ENCODE measurements at places on chromosomes 13 and 19.

GRCh38 chr13:39963612-39964011, 308.1 kb downstream of the COG6 start:
- no peak for DNase-seq

DNA sequence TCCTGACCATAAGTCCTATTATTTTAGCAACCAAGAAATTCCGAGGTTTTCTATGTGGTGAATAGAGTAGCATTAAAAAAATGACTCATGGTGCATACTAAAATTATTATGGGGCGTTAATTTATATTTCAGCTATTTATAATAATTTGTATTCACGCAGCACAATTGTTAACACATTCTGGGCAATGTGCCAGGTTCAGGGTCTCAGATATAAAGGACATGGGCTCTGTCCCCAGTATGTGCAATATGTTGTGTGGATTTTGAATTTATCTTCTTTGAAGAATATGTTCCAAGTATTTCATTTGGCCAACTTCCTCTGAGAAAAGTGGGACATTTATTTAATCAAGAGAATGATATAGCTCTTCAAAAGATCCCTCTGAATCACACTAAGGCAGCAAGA, 1434.7 kb upstream of the PRR20A start:
- no peak for DNase-seq

- DNase-seq = no peak
Measured at GRCh38 chr19:3274942-3275582, 50.6 kb downstream of the CELF5 start.

DNA sequence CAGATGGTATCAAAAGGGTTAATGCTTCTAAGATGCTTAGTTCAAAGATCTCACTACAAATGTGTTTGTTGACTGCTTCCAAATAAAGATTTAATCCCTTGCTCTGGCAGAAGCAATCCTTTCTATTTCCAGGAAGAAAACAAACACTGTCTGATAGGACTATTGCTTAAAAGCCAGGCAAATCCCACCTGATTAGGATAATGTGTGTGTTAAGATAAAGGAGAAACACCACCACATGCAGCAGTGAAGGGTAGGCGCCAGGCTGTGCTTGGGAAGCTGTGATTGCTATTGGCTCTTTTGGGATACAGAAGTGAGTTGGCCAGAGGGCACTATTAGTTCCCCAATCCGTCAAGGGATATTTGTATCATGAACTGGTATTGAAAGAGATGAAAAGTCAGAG, 62.8 kb upstream of the LRCH1 start:
- DNase-seq = peak; percentile 29

- DNase-seq = no peak
Measured at GRCh38 chr19:38658462-38659306, 11.2 kb downstream of the ACTN4 start.

- DNase-seq = no peak
Measured at GRCh38 chr13:92346046-92346445, 880.6 kb upstream of the GPC6 start.

All from D721Med (cell line).